ENCODE measurements at places on chromosomes 12 and 14.

DNA sequence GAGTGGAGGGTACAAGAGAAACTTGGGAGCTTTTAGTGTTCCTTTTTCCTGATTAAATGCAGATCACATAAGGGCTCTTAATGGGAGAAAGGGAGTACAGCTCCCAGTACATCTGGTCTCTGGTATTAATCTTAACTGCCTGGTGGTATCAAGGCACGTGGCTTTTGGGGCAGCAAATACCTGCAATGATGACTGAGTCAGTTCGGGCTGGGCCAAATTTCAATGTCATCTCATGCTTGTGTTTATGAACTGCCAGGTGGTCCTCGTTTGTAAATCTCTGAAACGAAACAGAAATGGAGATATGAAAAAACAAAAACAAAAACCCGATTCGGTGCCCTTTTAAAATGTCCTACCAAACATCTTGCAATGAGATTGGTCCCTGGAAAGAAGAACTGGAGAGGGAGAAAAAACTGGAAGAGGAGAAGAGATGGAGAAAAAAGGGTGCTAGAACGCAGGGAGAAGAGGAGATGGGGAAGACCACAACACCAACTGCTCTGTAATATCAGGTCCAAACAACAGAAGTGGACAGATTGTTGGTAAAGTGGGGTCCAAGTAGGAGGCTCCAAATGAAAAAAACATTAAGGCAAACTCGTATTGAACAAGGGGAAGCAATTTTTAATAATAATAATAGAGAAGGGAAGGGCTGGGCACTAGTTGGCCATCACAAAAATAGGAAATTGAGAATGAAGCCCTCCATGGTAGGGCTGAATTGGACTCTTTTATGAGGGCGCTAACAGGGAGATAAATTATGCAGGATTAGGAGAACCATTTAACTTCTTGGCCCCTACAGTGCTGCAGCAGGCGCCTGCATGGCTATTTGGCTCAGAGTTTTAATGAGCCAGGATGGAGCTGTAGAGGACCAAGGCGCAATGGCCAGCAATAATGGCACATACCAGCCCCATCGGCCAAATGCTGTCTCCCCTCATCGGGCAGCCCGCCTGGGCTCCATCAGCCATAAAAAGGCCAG lies 45.4 kb upstream of the NPFF start:
- no peak for DNase-seq

DNA sequence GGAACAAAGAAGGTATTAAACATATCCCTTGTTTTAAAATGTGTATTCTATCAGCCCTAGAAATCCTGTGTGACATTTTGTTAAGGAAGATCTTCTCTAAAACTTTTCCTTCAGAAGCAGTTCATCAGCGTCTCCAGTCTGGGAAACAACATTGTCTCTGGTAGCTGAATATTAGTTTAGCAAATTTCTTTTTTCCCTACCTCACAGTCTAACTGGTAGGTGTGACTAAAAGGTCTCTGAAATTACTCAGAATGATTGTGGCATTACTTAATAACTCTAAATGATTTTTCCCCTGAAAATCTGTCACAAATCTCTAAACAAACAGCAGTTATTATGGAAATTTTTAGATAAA lies 1044.8 kb downstream of the FLRT2 start:
- no peak for DNase-seq

DNA sequence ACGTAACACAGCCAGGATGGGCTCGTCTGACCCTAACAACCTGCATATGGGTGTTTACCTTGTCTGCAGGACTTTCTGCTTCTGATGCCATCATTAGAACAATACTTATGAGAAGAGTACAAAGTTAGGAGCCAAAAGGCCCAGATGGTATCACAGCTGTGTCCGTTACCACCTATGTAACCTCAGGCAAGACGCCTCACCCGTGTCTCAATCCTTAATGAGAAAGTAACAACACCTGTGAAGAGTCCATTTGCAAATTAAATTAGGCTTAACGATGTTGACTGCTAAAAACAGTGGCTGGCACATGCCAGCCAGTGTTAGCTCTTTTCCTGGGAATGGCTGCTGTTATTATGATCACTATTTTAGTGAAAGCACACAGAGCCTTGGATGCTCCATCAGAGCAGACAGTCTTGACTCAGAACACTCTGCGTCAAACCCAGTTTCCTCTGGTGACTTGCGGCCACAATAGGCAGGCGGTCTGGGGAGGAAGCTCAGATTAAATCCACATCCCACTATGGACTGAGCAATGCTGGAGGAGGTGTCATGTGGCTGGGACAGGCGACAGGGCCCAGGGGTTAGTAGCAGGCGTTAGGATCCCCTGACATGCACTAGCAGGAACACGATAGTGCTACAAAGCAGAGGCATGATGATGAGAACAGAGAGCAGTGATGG lies 125.3 kb downstream of the SLC15A4 start:
- no peak for DNase-seq

- no peak for DNase-seq
Observed at GRCh38 chr12:11881835-11882234, 188.9 kb upstream of the BCL2L14 start.

- no peak for DNase-seq
Observed at GRCh38 chr14:21055432-21056117, 2.0 kb upstream of the RNASE8 start.

- DNase-seq: no peak
Observed at GRCh38 chr12:112190231-112191025, 65.1 kb downstream of the TRAFD1 start.

- no peak for DNase-seq
Observed at GRCh38 chr14:60975551-60975950, 5.3 kb downstream of the TRMT5 start.

GRCh38 chr14:81062816-81063215 lies 107.4 kb downstream of the TSHR start:
- no peak for DNase-seq

Data from aorta (tissue), 5 donors.